Fibroblast of skin of abdomen (primary cell): ENCODE measurements at places on chromosomes 1 and 21.
A peak's percentile ranks its signal among the peaks of the same experiment; 100 is the strongest.

- peak; percentile 16 for DNase-seq
These were observed 49.9 kb downstream of the DISC1 start for GRCh38 chr1:231676487-231676886.

- peak; percentile 92 for DNase-seq
These were observed 51.9 kb downstream of the DIPK1A start for GRCh38 chr1:92909321-92909720.

DNA sequence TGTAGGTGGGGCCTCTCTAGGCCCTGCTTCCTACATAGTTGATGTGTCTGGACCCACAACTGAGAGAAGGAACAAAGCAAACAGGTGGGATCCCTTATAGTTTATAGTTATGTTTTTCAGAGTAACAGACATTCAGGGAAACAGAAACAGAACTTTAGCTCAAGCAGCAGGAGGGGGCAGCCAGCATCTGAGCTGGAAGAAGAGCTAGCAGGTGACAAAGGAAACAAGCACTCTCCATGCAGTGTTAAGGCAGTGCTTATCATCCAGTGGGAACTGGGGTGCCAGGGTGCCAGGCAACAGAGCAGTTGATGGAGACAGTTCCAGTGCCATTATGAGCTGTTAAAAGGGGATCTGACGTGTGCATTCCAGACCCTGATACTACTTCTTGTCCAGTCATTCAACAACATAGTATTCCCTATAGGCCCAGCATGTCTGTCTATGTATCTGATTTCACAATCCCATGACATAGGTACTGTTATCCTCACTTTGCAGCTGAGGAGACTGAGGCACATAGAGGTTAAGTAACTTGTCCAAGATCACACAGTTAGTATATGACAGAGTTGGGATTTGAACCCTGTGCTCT lies 13.5 kb downstream of the HIVEP3 start:
- no peak for DNase-seq

GRCh38 chr21:42578034-42578433 lies 64.4 kb downstream of the SLC37A1 start:
- DNase-seq = no peak

- no peak for DNase-seq
These were observed 791 bp upstream of the CHI3L1 start for GRCh38 chr1:203187304-203187685.

GRCh38 chr1:70066711-70067110 lies 138.7 kb downstream of the LRRC40 start:
- no peak for DNase-seq

- peak; percentile 44 for DNase-seq
These were observed 5.5 kb upstream of the SNAPIN start for GRCh38 chr1:153652805-153653500.

DNA sequence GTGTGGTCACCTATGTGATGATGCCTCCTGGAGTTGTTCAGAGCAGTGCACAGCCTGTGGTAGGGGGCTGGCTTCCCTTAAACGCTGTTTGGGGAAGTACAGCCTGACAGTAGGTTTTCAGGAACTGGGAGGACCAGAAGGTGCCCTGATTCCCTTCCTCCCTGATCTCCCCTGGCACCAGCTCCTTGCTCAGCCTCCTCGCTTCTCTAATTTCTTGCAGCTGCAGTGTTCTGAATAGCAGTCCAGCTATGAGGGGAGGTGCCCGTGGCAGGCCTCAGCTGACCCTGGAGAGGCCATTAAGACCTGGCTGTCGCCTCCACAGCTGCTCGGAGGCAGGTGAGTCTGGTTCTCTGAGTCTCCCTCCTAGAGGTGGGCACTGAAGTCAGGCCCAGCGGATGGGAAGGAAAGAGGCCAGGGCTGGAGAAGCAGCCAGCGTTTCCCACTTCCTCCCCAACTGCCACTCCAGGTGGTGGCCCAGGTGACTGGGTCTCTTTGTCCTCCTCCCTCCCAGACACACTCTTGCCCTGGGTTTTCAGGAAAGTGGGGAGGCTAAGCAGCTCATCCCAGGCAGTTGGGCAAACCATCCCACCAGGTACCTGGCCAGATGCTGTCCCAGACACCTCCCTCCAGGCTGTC lies 52.0 kb upstream of the RPL11 start:
- DNase-seq = no peak

DNA sequence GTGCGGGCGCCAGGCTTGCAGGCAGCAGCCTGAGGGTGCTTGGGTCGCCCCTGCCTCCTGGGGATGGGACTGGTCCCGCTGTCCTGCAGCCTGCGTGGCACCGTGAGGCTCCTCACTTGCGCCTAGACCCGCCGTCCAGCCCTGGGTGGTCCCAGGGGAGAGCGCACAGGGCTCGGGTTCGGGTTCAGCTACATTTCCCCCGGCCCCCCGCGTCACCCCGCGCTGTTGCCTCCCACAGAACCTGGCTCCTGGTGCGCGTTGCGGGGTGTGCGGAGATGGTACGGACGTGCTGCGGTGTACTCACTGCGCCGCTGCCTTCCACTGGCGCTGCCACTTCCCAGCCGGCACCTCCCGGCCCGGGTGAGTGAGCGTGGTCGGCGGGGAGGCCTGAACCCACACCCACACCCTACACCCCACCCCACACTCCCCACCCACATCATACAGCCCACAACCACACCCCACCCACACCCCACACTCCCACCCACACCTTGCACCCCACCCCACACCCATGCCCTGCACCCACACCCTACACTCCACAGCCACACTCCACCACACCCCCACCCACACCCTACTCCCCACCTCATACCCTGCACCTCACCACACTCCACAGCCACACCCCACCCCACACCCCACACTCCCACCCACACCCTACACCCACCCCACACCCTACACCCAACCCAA lies 6.2 kb upstream of the PFKL start:
- no peak for DNase-seq

GRCh38 chr21:41962425-41962966 lies 8.7 kb upstream of the C2CD2 start:
- DNase-seq = no peak

DNA sequence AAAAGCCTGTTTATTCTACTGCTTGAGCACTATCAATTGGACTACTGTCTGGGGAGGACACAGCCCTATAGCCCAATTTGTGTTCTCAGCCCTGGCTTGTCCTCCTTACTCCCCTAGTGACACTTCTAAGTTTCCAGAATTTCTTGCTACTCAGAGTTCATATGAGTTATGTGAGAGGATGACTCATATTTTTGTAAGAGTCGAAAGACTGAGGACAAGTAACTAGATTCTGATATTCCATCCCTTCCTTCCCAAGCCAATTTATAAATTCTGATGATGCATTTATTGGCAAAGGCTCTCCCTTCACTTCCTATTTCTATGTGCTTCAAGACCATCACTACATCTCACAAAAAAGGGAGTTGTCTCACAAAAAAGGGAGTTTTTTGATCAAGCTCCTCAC lies 422.2 kb upstream of the DEPDC1 start:
- no peak for DNase-seq

DNA sequence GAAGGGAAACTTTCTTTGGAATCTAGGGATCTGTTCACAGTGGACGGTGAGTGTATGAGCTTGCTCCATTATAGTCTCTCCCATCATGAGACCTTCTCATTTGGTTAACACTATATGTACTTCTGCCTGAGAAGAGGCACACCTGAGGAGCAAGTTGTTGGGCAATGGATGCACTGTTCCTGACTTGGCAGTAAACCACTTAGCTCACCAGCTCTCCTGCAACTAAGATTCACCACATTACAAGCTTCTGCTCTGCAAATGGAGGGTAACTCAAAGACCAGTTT lies 10.2 kb downstream of the MACF1 start:
- no peak for DNase-seq

DNA sequence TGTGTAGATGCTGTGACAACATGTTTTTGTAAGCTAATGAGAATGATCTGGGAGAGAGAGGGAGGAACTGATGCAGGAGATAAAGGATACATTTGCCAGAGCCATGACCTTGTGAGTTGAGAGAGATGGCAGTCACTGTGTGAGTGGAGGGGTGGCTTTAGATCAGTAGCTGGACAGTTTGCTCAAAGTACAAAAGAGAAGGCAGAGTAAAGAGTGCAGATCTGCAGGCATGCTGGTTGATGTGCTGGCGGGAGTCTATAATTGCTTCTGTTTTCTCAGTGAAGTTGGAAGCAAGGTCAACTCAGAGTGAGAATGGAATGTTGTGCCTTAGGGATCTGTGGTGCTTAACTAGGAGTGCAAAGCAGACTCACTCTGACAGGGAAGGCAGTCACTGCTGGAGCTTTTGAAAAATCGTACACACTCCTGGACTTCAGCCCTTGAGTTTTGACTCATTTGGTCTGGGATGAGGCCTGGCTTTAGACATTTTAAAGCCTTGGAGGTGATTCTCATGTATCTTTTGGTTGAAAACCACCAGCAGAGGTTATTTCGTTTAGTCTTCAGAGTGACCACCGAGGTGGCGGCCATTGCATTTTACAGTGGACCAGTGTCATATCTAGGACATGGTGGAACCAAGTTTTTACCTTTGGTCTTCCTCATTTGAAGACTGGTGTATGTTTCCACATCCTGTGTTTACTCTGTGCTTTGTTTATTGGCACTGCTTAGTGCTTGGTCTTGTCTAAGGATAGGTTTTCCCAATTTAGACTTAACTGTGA lies 49.6 kb downstream of the MTR start:
- peak; percentile 14 for DNase-seq

DNA sequence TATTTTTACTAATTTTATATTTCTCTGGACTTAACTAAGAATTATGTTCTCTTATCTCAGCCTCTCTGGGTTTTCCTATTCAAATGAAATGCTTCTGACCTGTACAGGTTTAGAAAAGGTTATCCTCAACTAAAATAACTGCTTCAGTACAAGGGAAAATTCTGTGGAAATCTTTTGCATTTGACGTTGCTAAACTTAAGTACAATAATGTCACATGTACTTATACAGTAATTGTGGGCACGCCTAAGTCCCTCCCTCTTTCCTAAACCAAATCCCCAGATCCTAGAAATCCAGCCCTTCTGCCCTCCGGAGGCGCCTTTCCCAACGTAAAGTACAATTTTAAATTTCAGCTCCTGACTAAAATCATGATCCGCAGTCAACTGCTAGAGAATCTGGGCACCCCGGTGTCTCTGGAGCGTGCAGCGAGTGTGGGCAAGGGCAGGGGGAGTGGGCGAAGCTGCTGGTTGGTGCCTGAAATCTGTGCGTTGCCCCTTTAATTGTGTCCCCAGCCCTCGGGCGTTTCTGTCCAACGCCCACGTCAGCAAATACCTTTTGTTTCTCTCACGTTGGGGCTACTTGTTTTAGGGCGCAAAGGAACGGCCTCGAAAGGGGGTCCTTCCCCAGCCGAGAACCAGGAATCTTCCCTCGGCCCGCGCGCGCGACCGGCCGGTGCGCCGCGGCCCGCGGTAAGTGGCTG lies at the start of gene ZBTB8A:
ZBTB8A (plus strand) TSS at position 541 of the 697 bp plus-strand sequence. CDS start 53,505 bp downstream, outside the sequence.
- DNase-seq = peak; percentile 56

DNA sequence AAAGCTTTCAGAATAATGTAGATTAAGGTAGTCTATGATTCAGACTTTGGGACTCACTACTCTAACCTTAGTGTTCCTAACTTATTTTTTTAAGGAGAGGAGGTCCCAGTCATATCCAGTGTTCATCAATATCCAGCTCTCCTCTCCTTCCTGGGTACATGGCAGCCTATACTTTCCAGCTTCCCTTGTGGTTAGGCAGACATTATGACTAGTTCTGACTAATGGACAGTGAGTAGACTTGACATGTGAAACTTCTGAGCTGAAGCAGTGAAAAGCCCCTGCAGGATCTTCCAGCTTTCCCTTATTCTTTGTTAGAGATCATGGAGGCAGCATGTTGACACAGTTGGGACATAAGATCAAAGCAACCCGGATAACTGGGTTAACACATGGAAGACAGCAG lies 144.2 kb downstream of the PTPRU start:
- peak; percentile 57 for DNase-seq

- DNase-seq = no peak
These were observed 33.0 kb upstream of the IL20 start for GRCh38 chr1:206832352-206832880.

DNA sequence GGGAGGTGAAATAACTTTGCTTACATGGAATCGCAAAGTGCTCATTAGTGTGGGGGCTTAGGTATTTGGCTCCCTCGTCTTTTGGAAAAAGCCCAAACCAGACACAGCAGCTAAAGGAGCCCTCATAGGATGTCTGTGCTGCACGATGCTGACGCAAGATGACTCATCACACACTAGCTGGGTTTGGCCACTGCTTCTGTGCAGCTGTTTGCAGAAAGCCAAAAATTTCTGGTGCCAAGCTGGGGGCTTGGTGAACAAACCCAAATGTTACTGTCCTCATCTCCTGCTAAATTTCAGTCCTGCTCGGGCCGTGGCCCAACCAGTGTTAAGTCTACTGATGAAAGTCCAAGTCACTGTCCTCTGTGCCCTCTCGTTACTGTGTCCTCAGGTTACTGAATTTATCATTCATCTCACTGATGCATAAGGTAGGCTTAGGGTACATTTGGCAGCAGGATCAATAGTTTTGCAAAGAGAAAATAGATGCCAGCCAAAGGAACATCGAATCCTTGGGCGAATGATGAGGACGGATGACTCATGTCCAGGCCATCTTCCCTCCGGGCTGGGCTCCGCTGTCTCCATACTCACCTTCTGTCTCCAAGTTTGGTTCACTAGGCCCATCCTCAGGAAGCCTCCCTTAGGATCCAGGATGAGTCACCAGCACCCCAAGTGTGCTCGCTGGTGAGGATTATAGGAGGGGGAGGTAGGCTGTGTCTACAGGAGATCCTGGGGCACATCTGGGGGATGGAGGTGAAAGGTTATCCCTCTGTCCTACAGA lies 177.7 kb downstream of the ADSS2 start:
- DNase-seq = peak; percentile 100

DNA sequence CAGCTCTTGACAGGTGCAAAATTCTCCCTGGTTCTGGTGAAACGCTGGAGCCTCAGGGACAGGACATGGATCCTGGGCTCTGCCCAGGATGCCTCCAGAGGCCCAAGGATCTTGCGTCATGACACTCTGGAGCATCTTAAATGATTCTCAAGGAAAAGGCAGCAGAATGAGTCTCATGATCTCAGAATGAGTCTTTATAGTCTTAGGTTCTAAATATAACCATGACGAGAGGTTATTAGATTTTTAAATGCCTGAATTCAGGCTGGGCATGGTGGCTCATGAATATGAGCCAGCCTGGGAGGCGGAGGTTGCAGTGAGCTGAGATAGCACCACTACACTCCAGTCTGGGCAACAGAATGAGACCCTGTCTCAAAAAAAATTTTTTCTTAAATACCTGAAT lies 55.5 kb downstream of the ECE1 start:
- DNase-seq = no peak

DNA sequence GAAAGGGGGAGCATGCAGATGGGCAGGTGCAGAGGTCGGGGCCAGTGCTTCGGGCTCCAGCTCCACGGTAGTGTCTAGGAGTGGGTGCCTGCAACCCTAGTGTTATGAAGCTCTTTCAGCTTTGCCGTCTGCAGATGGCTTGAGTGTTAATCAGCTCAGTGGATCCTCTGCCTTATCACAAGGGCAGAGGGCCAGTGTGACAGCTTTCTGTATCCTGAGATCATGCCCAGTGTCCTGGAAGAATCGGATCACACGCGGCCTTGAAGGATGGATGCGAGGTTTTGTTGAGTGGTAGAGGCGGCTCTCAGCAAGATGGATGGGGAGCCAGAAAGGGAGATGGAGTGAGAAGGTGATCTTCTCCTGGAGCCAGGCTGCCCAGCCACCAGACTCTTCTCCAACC lies 25.5 kb upstream of the C1orf146 start:
- DNase-seq = no peak

- DNase-seq = no peak
These were observed 86.8 kb downstream of the HSF2BP start for GRCh38 chr21:43572446-43572845.

GRCh38 chr1:67110352-67110751 lies 24.4 kb downstream of the C1orf141 start:
- no peak for DNase-seq

- DNase-seq = no peak
These were observed 6.1 kb downstream of the FAM3B start for GRCh38 chr21:41322496-41323382.

- peak; percentile 9 for DNase-seq
These were observed 1355.7 kb upstream of the ADGRL2 start for GRCh38 chr1:80445033-80445432.
